ENCODE measurements at places on chromosomes 5 and 9. TPM values are rescaled to one million over a fixed set of nuclear protein-coding genes. Genes with fewer than 3 reads are reported as not detected.

Gene DAB2
- not detected for total RNA-seq

Gene NEUROG1
- total RNA-seq, result not detected

Gene LCN15
- not detected for total RNA-seq

Gene CREB3
- total RNA-seq, result 21.7 TPM

Gene CLIC3
- total RNA-seq, result 4.8 TPM

Gene CNTNAP3
- not detected for total RNA-seq

Gene ORM2
- total RNA-seq, result not detected

Gene KIF20A
- total RNA-seq, result 72.0 TPM

Gene PCDHA5
- not detected for total RNA-seq

- H3K4me1 ChIP-seq, result peaks cover 41% of the 10 kb centered on the region
- DNase-seq, result peak; percentile 78
- H3K27ac ChIP-seq, result peak overlapping the region; percentile 44
- peaks cover 29% of the 10 kb centered on the region for H3K36me3 ChIP-seq
Observed at GRCh38 chr5:139633295-139634027, 14.7 kb upstream of the CXXC5 start.

- no peak overlapping the region for H3K4me3 ChIP-seq
- H3K27ac ChIP-seq, result no peak overlapping the region
- no peaks in the 10 kb centered on the region for H3K36me3 ChIP-seq
Observed at GRCh38 chr9:8158574-8158973, 359.0 kb upstream of the DMAC1 start.

DNA sequence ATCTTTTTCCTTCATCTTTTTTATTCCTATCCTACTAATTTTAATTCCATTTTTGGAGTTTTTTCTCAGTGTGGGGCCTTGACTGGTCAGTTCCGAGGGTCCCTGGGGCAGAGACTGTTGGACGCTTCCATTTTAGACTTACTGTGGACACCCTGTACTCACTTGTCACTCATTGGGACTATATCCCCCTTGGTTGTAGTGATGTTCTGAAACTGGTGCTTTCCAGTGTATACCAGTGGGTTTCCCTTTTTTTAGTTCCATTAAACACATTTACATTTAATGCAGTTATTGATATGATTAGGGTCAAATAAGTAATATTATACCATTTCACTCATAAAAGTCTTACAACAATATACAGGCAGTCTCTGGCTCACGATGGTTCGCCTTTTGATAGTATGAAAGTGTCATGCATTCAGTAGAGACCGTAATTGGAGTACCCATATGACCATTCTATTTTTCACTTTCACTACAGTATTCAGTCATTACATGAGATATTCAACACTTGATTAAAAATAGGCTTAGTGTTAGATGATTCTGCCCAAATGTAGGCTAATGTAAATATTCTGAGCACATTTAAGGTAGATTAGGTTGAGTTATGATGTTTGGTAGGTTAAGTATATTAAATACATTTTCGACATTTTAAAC is 46.0 kb downstream of the CNOT6 start:
- peaks cover 3% of the 10 kb centered on the region for H3K4me1 ChIP-seq
- H3K4me3 ChIP-seq, result no peak overlapping the region
- no peak overlapping the region for H3K27ac ChIP-seq

GRCh38 chr5:41346609-41347008 is 133.3 kb upstream of the C6 start:
- no peaks in the 10 kb centered on the region for H3K4me1 ChIP-seq
- H3K27me3 ChIP-seq, result no peaks in the 10 kb centered on the region
- H3K36me3 ChIP-seq, result no peaks in the 10 kb centered on the region
- no peak for DNase-seq

- H3K4me3 ChIP-seq, result peak overlapping the region; percentile 36
- peak; percentile 61 for DNase-seq
- no peaks in the 10 kb centered on the region for H3K36me3 ChIP-seq
- peaks cover 34% of the 10 kb centered on the region for H3K4me1 ChIP-seq
- H3K27me3 ChIP-seq, result no peaks in the 10 kb centered on the region
- H3K27ac ChIP-seq, result peak overlapping the region; percentile 80
Observed at GRCh38 chr5:143898381-143898780, 86.4 kb downstream of the HMHB1 start.

DNA sequence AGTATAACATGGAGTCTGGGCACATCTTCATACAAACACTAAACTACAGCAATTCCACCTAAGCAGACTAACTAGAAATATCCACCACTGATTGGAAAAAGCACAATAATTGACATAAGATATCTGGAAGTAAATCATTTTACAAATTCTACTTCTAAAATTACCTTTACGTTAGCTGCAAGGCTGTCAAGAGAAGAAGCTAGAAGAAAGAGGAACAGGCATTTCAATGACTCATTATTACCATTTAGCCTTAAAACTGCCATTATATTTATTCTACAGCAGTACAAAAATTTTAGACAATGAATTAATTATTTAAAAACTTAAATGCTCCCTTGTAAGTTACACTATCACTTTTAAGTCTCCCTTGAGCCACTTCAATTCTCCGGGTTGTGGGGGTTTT is 43.4 kb upstream of the PLPP6 start:
- H3K4me1 ChIP-seq, result peaks cover 29% of the 10 kb centered on the region
- peaks cover 8% of the 10 kb centered on the region for H3K36me3 ChIP-seq
- peaks cover 22% of the 10 kb centered on the region for H3K27me3 ChIP-seq
- no peak overlapping the region for H3K4me3 ChIP-seq

DNA sequence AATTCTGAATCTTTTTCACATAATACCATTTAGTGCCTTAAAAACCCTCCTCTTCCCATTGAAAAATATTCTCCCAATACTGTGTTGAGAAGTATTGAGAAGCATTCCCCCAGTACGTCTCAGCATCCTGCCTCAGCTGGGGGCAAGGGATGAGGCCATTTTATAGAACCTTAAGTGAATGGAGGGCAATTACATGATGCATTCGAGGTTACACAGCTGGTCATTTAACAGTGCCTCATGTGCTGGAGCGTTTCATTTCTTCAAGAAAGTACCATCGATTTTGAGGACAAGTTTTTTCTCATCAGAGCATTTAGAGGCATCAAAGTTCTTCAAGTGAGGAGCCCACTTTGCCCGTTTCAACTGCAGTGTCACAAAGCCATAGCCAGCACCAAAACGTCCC is 135.6 kb downstream of the DOCK2 start:
- H3K36me3 ChIP-seq, result peaks cover 50% of the 10 kb centered on the region
- H3K4me3 ChIP-seq, result no peak overlapping the region
- DNase-seq, result no peak
- H3K27me3 ChIP-seq, result no peaks in the 10 kb centered on the region
- no peak overlapping the region for H3K27ac ChIP-seq

DNA sequence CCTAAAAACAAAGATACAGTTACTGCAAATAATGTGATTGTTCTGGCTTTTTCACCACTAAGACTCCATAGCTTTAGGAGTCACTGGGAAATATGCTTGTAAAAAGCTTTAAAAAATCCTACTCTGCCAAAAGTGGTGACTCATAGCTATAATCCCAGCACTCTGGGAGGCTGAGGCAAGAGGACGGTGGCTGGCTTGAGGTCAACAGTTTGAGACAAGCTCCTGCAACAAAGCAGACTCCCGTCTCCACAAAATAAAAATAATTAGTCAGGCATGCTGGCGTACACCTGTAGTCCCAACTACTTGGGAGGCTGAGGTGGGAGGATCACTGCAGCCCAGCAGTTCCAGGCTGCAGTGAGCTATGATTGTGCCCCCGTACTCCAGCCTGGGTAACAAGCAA is 406.4 kb downstream of the HTR1A start:
- no peak for DNase-seq
- no peaks in the 10 kb centered on the region for H3K4me1 ChIP-seq
- H3K27ac ChIP-seq, result no peak overlapping the region
- no peaks in the 10 kb centered on the region for H3K36me3 ChIP-seq
- H3K27me3 ChIP-seq, result no peaks in the 10 kb centered on the region

DNA sequence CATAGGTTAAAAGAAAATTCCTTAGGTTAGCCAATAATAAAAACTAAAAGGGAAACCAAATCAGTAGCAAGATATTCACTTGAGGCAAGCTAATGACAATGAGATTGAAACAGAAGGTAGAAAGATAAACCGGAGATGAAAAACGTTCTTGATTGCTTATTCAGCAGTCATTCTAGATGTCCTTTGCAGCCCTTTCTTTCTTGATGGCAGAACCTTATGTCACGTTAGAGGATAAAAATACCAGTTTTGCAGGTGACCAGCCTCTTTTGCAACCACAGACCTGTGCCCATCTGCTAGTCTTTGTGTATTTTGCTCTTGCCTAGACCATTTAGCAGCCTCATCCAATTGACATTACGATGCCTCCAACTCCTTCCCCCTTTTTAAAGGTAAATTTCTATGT is 337.8 kb downstream of the DMAC1 start:
- no peak overlapping the region for H3K4me3 ChIP-seq
- DNase-seq, result no peak
- H3K27me3 ChIP-seq, result peaks cover 11% of the 10 kb centered on the region

GRCh38 chr5:127685662-127686061 is 17.5 kb upstream of the CCDC192 start:
- H3K4me1 ChIP-seq, result no peaks in the 10 kb centered on the region
- no peak overlapping the region for H3K27ac ChIP-seq
- no peaks in the 10 kb centered on the region for H3K27me3 ChIP-seq
- no peak overlapping the region for H3K4me3 ChIP-seq
- H3K36me3 ChIP-seq, result no peaks in the 10 kb centered on the region

GRCh38 chr9:17484906-17485305 is 94.0 kb upstream of the SH3GL2 start:
- H3K27me3 ChIP-seq, result no peaks in the 10 kb centered on the region
- H3K4me1 ChIP-seq, result no peaks in the 10 kb centered on the region
- no peak overlapping the region for H3K4me3 ChIP-seq
- no peaks in the 10 kb centered on the region for H3K36me3 ChIP-seq

- DNase-seq, result no peak
- peaks cover 12% of the 10 kb centered on the region for H3K4me1 ChIP-seq
- no peaks in the 10 kb centered on the region for H3K36me3 ChIP-seq
- H3K27me3 ChIP-seq, result no peaks in the 10 kb centered on the region
- no peak overlapping the region for H3K27ac ChIP-seq
Observed at GRCh38 chr9:93893899-93894690, 61.1 kb downstream of the BARX1 start.

GRCh38 chr5:16152601-16153568 is 26.7 kb downstream of the MARCHF11 start:
- H3K27me3 ChIP-seq, result no peaks in the 10 kb centered on the region
- no peak overlapping the region for H3K4me3 ChIP-seq
- no peak overlapping the region for H3K27ac ChIP-seq
- H3K36me3 ChIP-seq, result no peaks in the 10 kb centered on the region
- H3K4me1 ChIP-seq, result no peaks in the 10 kb centered on the region
- no peak for DNase-seq

- no peaks in the 10 kb centered on the region for H3K4me1 ChIP-seq
- H3K27ac ChIP-seq, result no peak overlapping the region
- no peak overlapping the region for H3K4me3 ChIP-seq
- peak; percentile 51 for DNase-seq
- H3K36me3 ChIP-seq, result no peaks in the 10 kb centered on the region
Observed at GRCh38 chr9:121684381-121685145, 33.1 kb downstream of the DAB2IP start.

DNA sequence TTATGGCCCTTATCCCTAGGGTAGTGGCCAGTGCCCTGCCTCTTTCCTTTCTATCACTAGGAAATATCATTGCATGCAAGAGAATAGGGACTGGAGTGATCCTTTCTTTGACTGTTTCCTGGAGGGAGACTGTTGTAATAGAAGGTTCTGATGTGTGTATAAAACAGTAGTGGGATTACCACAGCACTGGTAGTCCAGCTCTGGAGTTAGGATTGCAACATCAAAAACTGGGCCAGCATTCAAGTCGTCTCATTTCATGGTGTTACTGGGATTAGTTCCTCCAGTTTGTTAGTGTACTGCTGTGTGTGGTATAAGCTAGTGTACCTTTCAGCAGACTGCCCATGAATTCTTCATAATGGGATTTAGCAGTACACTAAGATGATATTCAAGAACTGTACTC is 45.8 kb downstream of the KIAA1958 start:
- no peak overlapping the region for H3K4me3 ChIP-seq
- no peaks in the 10 kb centered on the region for H3K4me1 ChIP-seq
- DNase-seq, result no peak
- H3K27me3 ChIP-seq, result no peaks in the 10 kb centered on the region

DNA sequence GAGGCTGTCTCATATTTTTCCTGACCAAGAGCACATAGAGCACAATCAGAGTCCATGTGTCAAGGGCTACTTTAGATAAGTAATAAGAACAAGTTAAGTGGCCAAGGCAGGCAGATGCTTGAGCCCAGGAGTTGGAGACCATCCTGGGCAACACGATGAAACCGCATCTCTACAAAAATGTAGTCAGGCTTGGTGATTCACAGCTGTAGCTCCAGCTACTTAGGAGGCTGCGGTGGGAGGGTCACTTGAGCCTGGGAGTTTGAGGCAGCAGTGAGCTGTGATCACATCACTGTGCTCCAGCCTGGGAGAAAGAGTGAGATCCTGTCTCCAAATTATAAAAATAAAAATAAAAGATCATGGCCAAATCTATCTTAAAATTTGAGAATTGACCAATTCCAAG is 767.9 kb upstream of the CTNND2 start:
- H3K27me3 ChIP-seq, result no peaks in the 10 kb centered on the region
- H3K27ac ChIP-seq, result no peak overlapping the region
- H3K4me3 ChIP-seq, result no peak overlapping the region
- no peak for DNase-seq

- H3K4me1 ChIP-seq, result no peaks in the 10 kb centered on the region
- H3K27ac ChIP-seq, result no peak overlapping the region
- no peak overlapping the region for H3K4me3 ChIP-seq
- no peaks in the 10 kb centered on the region for H3K36me3 ChIP-seq
- no peaks in the 10 kb centered on the region for H3K27me3 ChIP-seq
Observed at GRCh38 chr5:105042623-105043022, 1480.0 kb upstream of the NUDT12 start.

DNA sequence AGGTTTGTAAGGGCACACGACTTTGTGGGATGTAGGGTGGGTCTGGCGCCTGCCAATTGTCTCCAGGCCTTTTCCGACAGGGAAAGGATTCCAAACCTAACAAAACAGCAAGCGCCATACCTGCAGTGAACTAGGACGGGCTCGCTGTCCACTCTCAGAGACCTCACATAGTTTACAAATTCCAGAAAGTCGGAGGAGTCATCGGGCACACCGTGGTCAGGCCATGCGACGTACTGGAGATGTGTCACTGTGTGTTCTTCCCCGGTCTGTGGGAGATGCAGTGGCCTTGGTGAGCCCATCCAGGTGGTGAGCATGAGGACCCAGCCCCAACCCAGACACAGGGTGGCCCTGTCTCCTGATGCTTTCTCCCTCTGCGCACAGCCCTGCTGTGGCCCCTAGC is 61.3 kb upstream of the EPB41L4B start:
- peaks cover 2% of the 10 kb centered on the region for H3K4me1 ChIP-seq
- peaks cover 7% of the 10 kb centered on the region for H3K27me3 ChIP-seq
- no peaks in the 10 kb centered on the region for H3K36me3 ChIP-seq
- no peak for DNase-seq
- H3K4me3 ChIP-seq, result no peak overlapping the region

DNA sequence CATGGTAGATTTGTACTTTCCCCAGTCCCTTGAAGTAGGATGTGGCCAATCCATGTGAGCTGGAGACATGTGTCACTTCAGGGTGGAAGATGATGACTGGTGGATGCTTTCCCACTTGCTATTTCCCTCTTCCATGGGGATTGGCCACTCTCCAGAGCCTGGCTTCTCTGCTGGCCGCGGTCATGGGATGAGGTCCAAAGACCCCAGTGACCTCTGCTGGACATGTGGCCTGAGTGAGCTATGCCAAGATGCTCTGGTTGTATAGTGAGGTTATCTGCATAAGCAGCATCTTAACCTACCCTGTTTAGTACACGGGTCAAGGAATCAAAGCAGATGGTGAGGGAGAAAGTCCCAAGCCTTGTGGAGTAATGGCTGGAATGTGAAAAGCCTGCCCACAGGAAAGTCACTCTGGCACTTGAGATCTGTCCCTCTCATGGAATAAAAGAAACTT is 47.1 kb downstream of the SH3PXD2B start:
- H3K27me3 ChIP-seq, result peaks cover 7% of the 10 kb centered on the region
- H3K27ac ChIP-seq, result no peak overlapping the region
- H3K4me1 ChIP-seq, result peaks cover 11% of the 10 kb centered on the region
- H3K4me3 ChIP-seq, result no peak overlapping the region
- no peaks in the 10 kb centered on the region for H3K36me3 ChIP-seq
- DNase-seq, result no peak

Measured in activated CD8-positive, alpha-beta T cell treated with anti-CD3 and anti-CD28 coated beads, Interleukin-2, amount 10 ng/mL, durations not matched to agents 7 days and 5 days (primary cell).